ENCODE measurements at places on chromosomes 4 and X. TPM values are rescaled to one million over a fixed set of nuclear protein-coding genes. Genes with fewer than 3 reads are reported as not detected.

GRCh38 chr4:22842360-22843018 lies 149.8 kb downstream of the GBA3 start:
- no peak for DNase-seq

The DRP2 gene
- total RNA-seq: 0.25 TPM

The ITGB1BP2 gene
- 2.5 TPM for total RNA-seq

GRCh38 chr4:43864616-43865146 lies 583.9 kb downstream of the KCTD8 start:
- DNase-seq: no peak

GRCh38 chrX:20412871-20413486 lies 146.3 kb upstream of the RPS6KA3 start:
- no peak for DNase-seq

DNA sequence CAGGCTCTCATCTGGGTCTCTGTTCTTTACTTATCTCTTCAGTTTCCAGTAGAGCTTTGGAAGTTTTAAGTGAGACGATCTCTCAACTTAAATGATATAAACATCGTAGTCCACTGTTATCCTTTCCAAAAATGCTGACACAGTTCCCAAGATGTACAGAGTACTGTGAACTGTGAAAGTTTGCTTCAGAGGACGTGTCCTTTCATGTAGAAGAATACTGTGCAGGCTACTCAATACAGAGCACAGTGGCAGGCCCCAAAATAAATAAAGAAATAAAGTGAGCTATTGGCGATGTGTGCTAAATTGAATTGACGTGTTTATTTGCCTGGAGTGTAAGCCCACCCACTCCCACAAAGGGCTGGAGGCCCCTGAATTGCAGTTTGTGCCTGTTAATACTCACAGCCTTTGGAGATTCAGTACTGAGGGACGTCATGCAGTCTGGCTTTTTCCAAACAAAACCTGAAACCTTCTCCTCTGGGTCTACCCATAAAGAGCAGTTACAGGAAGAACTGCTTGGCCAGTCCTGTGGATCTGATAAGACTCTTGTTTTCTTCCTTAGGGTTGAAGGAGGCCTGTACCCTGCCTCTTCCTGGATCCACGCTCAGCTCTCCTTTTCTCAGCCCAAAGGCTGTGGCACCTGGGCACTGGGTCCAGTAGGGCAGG lies 66.1 kb downstream of the SOWAHB start:
- no peak for DNase-seq

- no peak for DNase-seq
Observed at GRCh38 chr4:62162606-62163005, 962.5 kb downstream of the ADGRL3 start.

DNA sequence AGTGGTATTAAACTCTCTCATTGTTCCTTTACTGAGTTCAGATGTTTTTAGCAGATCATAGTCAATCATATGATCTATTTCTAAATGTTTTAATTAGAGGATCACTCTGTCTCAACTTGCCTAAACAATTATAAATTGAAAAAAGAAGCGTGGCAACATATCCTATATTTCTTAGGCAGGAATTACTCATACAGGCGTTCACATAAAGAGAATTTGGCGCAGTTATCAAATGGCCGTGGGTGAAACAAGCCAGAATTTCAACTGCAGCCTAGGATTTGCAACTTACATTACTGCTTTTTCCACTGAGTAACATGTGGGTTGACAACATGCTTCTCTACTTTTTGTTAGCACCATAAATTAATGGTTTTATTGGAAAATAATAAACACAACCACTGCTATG lies 141.3 kb downstream of the CPE start:
- no peak for DNase-seq

The LONRF3 gene
- total RNA-seq: 1.9 TPM

The AFM gene
- not detected for total RNA-seq

The SCLT1 gene
- total RNA-seq: 17.2 TPM

DNA sequence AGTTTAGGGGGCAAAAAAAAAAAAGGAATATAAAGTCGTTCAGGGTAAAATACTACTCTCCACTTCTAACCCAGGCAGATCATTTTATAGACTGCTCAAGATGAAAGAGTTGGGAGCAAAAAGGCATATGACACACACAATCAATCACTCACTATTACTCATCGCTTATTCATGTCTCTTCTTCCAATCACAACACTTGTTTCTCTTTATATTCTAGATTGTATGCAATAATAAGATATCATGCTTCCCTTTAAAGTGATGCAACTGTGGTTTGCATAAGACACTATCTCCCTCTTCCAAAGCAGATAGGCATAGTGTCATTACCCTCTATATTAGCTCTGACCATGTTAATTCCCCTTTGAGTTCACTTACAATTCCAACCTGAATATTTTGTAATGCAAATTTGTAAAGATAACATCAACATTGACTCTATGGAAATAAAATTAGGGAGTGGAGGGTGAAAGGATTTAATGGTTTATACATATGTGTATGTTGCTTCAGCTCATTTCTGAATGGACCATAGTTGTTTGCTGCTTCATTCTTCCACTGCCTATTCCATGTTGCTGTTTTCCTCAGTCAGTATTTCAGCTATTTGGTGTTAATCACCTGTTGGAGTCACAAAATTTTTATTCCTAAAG lies 154.9 kb upstream of the EPHA5 start:
- DNase-seq: no peak

The HSD17B13 gene
- 14.0 TPM for total RNA-seq

The BMX gene
- total RNA-seq: 1.9 TPM

The NOX1 gene
- total RNA-seq: not detected

DNA sequence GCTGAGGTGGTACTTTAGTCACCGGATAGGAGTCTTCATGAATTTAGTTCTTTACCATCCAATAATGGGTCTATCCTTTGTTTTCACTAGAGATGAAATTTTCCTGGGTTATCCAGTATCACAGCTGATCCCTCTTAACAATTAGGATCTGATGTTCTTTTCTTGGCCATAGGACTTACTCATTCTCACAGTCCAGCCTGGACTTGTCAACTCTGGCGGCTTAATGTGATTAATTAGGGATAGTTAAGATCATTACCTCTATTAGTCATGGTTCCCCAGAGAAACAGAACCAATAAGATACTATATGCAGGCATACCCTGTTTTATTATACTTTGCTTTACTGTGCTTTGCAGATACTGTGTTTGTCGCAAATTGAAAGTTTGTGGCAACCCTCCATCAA lies 272.7 kb upstream of the FAT4 start:
- DNase-seq: no peak
